CD4-positive, alpha-beta T cell treated with Interleukin-4 for 1 hour (primary cell): ENCODE measurements at places on chromosomes 1 and 21.
A peak's percentile ranks its signal among the peaks of the same experiment; 100 is the strongest.

- no peak for DNase-seq
Measured at GRCh38 chr1:107976836-107977235, 11.9 kb upstream of the VAV3 start.

DNA sequence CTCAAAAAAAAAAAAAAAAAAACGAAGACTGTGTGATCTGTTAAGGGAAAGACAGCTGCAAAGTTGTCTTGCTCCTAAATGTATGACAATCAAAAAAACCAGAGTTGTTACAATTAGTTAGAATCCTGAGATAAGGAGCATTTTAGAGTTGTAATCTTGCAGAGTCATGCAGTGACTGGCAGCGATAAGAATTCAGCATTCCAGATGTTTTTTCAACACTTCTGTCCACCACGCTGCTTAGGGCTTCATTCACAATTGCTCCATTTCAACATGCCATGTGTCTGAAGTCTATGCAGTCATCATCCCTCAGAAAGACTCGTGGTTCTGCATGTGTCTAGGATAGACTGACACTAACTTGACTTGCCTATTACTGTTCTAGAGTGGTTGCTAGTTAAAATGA, 102.4 kb upstream of the BACE2 start:
- no peak for DNase-seq

DNA sequence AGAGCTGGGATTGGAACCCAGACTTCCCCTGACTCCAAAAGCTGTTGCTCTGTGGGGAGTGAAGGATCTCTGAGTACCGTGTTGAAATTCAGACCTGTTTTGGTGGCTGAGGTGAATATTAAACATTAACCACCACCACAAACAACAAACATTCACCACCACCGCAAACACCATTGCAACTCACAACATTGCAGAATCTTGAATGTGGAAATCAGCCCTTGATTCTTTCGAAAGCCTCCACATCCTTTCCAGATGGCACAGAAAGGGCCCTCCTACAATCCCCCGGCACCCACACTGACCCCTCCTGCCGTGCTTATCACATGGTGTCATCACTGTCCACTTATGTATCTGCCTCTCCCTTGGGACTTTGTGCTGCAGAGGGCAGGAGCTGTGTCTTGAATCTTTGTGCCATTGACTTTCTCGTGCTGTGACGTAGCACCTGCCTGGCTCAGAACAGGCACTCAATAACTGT, 1.4 kb downstream of the CDA start:
- no peak for DNase-seq

- peak; percentile 50 for DNase-seq
Measured at GRCh38 chr1:205279986-205280385, 41.6 kb downstream of the NUAK2 start.

- DNase-seq: no peak
Measured at GRCh38 chr1:198829944-198830343, 191.1 kb downstream of the PTPRC start.
